Left lung (tissue), 14 donors: ENCODE measurements at places on chromosomes 7 and 10. TPM values are rescaled to one million over a fixed set of nuclear protein-coding genes. Genes with fewer than 3 reads are reported as not detected.

GRCh38 chr10:69435966-69436520 lies 15.2 kb upstream of the TSPAN15 start:
- no peak for DNase-seq
- H3K36me3 ChIP-seq, result no peaks in the 10 kb centered on the region
- H3K4me3 ChIP-seq, result no peak overlapping the region
- H3K27me3 ChIP-seq, result no peaks in the 10 kb centered on the region

- DNase-seq, result no peak
- no peaks in the 10 kb centered on the region for H3K27me3 ChIP-seq
- H3K36me3 ChIP-seq, result no peaks in the 10 kb centered on the region
- no peak overlapping the region for H3K27ac ChIP-seq
- no peaks in the 10 kb centered on the region for H3K4me1 ChIP-seq
Observed at GRCh38 chr10:121448766-121449421, 149.3 kb downstream of the FGFR2 start.

DNA sequence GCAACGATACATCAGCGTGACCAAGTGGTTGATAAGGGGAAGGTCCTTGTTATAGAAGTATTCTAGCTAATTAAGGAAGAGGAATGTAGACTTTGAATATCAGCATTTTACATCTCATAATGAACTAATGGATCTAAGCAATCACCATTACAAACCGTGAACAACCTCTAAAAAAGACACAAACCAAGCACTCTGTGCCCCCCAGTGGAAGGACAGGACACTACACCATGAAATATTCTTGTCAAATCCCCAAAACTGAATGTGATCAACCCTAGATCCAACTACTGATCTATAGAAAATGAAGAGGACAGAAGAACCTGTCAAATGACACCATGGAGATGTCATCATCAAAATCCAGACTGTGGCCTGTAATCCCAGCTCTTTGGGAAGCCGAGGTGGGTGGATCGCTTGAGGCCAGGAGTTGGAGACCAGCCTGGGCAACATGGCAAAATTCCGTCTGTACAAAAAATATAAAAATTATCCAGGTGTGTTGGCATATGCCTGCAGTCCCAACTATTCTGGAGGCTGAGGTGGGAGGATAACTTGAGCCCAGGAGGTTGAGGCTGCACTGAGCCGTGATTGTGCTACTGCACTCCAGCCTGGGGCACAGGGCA lies 111.3 kb upstream of the CARD11 start:
- H3K27me3 ChIP-seq, result no peaks in the 10 kb centered on the region
- no peaks in the 10 kb centered on the region for H3K36me3 ChIP-seq
- DNase-seq, result no peak
- H3K4me3 ChIP-seq, result no peak overlapping the region
- no peak overlapping the region for H3K27ac ChIP-seq

DNA sequence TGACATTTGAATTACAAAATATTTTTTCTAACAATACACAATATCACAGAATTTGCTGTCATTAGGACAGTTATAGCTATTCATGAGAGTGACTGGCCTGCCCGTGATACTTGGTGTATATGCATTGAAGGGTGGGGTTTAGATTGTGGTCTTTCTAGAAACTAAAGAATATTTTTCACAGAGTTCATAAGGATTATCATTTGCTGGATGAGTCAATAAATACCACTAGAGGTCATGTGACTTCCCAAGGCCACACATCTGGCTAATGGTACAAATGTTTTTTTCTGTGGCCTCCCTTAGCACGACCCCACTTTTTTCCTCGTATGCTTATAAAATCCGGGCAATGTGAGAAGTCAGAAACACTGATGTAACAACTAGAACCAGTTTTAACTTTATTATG lies 5.2 kb downstream of the OPTN start:
- no peak overlapping the region for H3K4me3 ChIP-seq
- H3K27ac ChIP-seq, result no peak overlapping the region
- no peaks in the 10 kb centered on the region for H3K27me3 ChIP-seq
- peaks cover 8% of the 10 kb centered on the region for H3K4me1 ChIP-seq
- H3K36me3 ChIP-seq, result no peaks in the 10 kb centered on the region

- H3K27ac ChIP-seq, result no peak overlapping the region
- no peak overlapping the region for H3K4me3 ChIP-seq
- H3K36me3 ChIP-seq, result no peaks in the 10 kb centered on the region
Observed at GRCh38 chr10:29783201-29783947, 148.6 kb upstream of the SVIL start.

DNA sequence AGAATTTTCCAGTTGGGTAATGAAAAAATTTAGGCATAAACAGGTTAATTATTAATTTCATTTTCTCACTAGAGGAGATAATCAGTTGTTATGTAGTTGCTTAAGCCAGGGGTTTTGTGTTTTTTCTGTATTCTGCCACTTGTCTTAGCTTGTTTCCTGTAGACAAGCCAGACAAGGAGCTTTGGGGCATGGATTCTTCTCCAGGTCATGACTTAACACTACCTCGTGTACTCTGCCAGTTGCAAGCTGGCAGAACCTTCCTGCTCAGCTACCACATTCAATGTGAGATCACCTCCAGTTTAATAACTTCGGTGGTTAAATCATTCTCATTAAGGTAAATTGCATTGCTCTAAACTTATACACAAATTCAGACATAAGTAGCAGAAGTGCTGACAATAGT lies 1.8 kb downstream of the CCM2 start:
- H3K27me3 ChIP-seq, result no peaks in the 10 kb centered on the region
- H3K4me3 ChIP-seq, result peak overlapping the region; percentile 82
- no peak overlapping the region for H3K27ac ChIP-seq

- no peaks in the 10 kb centered on the region for H3K36me3 ChIP-seq
- H3K27ac ChIP-seq, result no peak overlapping the region
- no peak for DNase-seq
- no peak overlapping the region for H3K4me3 ChIP-seq
Observed at GRCh38 chr10:63883861-63884260, 362.7 kb downstream of the REEP3 start.

DNA sequence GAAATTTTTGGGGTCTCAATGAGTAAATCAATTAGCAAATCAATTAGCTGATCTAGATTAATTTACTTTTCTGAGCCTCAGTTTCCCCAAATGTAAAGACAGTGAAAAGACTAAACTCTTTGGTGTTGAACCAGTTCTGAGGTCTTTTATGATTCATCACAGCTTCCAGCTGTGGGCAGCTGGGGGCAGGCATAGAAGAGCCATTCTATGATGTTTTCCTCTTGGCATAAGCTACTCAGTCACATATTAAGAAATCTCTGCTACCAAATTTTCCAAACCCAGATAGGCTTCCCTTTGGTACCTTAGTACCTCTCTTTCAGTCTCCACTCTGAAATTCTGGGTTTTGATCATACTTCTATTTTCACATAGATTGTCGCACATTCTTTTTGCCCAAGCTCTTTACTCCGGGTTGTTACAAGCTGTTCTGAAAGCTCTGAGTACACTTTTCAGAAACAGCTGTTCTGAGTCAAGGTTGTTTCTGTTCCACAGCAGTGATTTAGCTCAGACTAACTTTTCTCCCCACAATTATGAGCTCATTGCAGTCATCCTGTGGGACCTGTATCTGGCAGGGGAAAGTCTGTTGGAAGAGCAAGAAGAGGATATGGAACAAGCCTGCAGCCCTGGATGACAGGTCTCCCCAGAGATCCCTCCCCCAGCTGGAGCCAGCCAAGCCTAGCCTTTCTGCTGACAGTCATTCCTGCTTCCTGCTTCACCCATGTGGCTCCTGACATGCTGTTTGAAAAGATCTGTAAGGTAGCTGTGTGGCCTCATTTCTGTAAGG lies 599.6 kb upstream of the GHITM start:
- H3K27ac ChIP-seq, result no peak overlapping the region
- no peaks in the 10 kb centered on the region for H3K4me1 ChIP-seq
- no peaks in the 10 kb centered on the region for H3K36me3 ChIP-seq
- H3K27me3 ChIP-seq, result no peaks in the 10 kb centered on the region

DNA sequence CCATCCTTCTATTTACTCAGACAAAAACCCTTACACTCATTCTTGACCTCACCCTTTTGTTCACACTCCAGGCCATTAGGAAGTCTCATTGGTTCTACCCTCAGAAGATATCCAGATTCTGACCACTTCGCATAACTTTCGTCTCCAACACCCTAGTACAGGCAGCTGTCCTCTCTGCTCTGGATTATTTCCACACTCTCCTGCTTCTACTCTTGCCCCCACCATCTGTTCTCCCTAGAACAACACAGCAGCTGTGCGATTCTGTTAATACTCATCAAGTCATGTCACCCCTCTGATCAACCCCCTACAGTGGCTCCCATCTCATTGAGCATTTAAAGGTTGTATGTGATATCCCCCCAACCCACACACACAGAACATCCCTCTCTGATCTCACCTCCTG lies 15.5 kb upstream of the TRIL start:
- H3K4me3 ChIP-seq, result no peak overlapping the region
- no peaks in the 10 kb centered on the region for H3K27me3 ChIP-seq

GIMAP6 gene
- 52.7 TPM for total RNA-seq

CWF19L1 gene
- total RNA-seq, result 22.4 TPM

CRHR2 gene
- 0.15 TPM for total RNA-seq

GJD4 gene
- total RNA-seq, result not detected

SP8 gene
- not detected for total RNA-seq

GRID1 gene
- total RNA-seq, result 2.6 TPM

NPSR1 gene
- not detected for total RNA-seq

FAM241B gene
- total RNA-seq, result 9.3 TPM

ANKRD30A gene
- total RNA-seq, result not detected
